Stimulated activated CD4-positive, alpha-beta T cell treated with anti-CD3 and anti-CD28 coated beads, Interleukin-12 subunit alpha, Interleukin-12 subunit beta, amount 100 ng/mL, for 24 hours (primary cell): ENCODE measurements at places on chromosomes 1 and 21.

DNA sequence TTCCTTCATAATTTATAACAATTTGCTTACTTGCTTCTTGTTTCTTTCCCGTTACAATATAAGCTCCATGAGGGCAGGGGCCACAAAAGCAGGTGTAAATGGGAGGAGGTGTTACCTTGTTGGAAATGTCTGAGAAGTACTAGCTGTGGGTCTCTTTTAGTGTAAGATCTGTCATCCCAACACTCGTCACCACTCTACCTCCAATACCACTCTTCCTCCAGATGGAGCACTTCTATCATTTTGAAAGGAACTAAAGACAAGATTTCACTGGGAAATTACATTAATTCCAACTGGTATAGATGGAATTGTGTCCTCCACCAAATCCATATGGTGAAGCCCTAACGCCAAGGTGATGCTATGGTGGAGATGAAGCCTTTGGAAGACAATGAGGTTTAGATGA, 53.0 kb upstream of the CPLANE2 start:
- no peak for DNase-seq

DNA sequence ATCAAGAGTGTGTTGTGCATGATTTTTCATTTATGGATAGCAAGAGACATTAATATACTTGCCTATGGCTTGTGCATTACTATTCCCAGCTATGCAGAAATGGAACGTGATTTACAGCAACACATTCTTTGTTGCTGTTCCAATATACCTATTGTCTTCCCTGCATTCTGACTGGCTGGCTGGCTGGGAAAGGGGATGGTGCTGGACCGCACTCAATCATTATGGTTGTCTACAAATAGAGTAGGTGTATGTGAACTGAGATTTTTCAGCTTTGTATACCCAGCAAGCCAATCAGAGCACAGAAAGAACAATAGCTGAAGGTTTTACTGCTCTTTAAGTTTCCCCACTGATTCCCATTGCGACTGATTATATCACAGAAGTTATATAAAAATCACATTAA, 167.5 kb downstream of the ATG4C start:
- DNase-seq = no peak

GRCh38 chr1:52850951-52851350, 8.4 kb downstream of the ZYG11A start:
- no peak for DNase-seq

GRCh38 chr21:29827236-29827635, 112.6 kb downstream of the GRIK1 start:
- DNase-seq = no peak

DNA sequence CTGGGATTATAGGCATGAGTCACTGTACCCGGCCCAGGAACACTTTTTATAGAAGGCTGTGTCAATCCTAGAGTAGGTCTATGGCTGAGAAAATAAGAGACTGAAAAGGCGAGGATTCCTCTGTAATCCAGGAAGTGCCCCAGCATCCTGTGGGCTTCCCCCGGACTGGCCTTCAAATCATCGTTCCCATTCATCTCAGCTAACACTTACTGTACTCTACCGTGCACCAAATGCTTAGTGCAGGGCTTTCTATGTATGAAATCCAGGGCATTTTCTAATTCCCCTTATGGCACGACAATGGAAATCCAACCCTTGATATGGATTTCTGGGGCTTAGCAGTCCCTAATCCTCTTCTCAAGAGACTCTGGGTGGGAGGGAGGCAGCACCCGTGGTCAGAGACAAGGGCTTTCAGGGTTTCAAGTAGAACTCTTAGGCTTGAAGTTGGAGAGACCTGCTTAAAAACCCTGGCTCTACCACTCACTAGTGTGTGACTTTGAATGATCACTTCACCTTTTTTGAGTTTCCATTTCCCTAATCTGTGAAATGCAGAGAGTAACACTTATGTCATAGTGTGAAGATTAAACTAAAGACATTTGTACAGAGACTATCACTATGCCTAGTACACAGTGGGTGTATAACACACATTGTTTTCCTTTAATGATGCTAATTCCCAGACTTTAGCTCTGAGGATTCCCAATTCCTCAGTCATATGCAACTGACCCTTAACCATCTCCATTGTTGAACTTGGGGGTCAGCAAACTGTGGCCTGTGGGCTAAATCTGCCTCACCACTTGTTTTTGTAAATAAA, 20.3 kb downstream of the MECR start:
- no peak for DNase-seq

GRCh38 chr1:184773762-184774320, 19.2 kb upstream of the EDEM3 start:
- DNase-seq = no peak
